Dermis blood vessel endothelial cell (primary cell): ENCODE measurements at places on chromosomes 3 and 15. TPM values are rescaled to one million over a fixed set of nuclear protein-coding genes. Genes with fewer than 3 reads are reported as not detected.

Gene GABRG3
- total RNA-seq: not detected in 2 replicates

DNA sequence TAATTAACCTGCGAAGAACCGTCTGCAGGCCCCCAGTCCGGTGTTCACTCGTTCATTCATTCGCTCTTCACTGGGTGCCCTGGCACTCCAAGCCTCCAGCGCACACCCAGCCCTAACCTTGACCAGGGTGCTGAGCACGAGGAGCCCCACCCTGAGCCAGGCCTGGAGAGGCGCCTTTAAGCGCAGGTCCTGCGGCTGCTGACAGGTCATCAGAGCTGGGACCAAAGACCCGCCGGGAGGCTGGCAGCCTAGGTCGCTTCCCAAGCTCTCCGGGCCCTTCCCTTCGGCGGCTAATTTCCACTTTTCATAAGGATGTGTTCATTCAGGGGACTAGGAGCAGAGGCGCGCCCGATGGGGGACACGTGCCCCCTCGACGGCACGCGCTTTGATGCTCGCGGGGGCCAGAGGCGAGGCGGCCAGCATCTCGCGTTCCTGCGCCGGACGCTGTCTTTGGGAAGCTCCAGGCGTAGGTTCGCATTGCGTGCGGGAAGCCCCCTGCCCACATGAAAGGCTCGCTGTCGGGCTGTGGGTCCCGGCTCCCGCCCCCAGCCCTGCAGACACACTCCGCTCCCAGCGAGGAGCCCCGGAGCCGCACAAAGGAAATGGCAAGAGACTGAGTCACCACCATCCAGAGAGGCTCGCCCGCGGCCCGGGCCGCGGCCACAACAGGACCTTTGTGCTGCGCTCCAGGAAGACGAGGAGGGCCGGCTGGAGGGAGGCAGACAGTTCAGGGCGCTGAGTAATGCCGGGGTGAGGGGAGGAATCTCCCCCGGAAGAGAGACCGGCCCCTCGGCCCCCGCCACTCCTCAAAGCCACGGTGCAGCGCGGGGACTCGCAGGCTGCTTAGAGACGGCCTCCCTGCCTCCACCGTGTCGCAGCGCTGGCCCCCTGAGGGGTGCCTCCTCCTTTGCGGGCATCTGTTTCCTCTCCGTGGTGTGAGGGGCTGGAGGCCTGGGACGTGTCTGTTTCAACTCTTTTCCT, 266.4 kb upstream of the HES1 start:
- DNase-seq: peak; percentile 71

DNA sequence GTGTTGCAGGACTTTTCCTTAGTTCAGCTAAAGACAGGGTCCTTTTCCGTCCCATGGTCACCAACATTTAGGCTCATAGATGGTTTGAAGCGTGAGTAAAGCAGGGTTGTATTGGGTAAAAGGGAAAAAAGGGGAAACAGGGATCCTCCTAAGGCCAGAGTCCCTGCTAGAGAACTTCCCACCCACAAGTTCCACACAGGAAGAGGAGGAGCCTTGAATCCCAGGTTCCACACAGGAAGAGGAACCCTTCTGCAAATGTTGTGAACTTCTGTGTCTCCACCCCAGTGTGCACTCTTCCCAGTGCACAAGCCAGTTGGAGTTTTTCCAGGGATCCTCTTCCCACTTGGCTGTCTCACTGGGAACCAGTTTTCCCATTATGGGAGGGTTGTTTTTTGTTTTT, 27.6 kb upstream of the ATP8B4 start:
- no peak for DNase-seq

- DNase-seq: peak; percentile 31
Measured at GRCh38 chr3:101531473-101532086, 18.6 kb upstream of the SENP7 start.

DNA sequence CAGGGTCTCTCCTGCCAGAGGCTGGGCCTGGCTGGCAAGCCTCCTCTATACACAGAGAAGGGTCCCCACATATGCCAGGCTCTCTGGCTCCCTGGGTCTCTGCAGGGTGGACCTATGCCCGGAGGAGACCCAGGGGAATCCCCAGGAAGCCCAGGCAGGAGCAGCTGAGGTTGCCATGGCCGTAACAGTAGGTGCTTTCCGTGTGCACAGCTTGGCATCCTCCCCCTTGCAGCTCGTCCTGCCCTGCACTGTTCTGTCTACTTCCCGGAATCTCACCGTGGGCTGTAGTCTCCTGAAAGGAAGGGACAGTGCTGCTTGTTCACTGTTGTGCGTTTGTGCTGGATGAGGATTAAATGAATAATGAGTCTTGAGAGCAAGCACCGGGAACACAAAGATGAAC, 47.8 kb downstream of the DAPK2 start:
- DNase-seq: no peak

GRCh38 chr3:194162070-194162678, 26.2 kb downstream of the HES1 start:
- DNase-seq: no peak

GRCh38 chr3:81277853-81278252, 483.6 kb downstream of the GBE1 start:
- peak; percentile 21 for DNase-seq
